Omental fat pad (tissue), 4 donors: ENCODE measurements at places on chromosomes 6 and 20.

DNA sequence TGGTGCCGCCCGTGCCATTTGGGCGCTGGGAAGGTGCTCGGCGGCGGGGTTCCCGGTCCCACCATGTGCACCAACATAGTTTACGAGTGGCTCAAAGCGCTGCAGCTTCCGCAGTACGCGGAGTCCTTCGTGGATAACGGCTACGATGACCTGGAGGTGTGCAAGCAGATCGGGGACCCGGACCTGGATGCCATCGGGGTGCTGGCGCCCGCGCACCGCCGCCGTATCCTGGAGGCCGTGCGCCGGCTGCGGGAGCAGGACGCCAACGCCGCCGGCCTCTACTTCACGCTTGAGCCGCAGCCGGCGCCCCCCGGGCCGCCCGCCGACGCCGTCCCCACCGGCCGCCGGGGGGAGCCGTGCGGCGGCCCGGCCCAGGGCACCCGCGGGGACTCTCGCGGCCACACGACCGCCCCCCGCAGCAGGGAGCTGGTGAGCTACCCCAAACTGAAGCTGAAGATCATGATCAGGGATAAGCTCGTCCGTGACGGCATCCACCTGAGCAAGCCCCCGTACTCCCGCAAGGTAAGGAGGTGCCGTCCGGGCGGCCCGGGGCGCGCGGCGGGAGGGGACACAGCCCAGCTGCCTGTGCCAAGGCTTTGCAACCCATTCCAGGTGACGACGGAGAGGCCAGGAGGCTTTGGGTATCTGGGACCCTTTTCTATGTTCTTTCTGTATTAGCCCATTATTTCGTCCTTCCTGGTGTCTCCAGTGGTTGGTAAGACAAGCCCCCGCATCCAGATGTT lies 547 bp downstream of the SAMD5 start:
- DNase-seq = no peak

DNA sequence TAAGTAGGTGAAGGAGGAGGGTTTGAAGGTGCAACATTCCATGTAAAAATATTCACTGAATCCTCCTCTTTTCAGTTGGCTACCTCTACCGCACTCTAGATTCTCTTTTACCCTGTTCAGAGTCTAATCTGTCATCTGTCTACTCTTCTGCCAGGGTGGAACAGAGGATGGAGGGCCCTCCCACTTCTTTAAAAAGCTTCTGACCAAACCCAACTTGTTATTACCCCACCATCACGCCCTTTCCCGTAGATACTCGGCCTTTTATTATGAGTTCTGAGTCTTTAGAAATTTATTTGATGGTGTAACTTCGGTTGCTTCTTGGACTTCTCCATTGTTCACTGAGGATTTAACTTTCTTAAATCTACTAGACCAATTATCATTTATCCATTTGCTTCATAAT lies 11.7 kb downstream of the STX11 start:
- DNase-seq = no peak

- DNase-seq = no peak
These were observed 8.7 kb downstream of the LAMA5 start for GRCh38 chr20:62358171-62359042.

DNA sequence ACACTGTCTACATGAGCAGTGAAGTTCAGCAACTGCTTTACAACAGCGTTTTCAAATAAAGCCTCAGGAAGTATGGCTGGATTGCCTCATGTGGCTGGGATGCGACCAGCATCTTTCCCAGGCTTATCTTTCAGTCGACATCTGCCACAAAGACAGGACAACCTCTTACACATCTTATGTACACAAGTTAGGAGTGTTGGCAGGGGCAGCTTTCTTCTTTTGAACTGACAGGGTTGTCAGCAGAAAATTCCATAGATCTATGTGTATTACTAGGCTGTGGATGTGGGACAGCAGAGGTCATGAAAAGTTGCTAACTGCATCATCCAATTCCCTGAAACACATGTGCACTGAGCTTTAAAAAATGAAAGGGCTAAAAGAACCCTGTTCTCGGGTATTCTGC lies 48.1 kb downstream of the PLAGL1 start:
- no peak for DNase-seq

DNA sequence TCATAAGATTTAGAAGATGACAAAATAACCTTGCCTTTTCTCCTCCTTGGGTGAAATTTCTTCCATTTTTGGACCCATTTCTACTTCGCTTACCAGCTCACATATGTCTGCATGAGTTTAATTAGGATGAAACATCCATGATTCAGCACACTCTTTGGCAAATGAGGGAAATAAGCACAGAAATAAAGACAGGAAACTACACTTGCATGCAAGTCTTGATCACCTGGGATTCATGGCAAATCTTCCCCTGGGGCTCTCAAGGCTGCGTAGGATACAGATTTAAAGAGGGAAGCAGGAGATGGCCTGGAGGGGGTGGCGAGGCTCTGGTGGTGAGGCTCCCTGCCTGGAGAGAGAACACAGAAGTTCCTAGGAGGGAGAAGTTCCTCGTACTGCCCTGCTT lies 147.8 kb downstream of the EDN3 start:
- no peak for DNase-seq

GRCh38 chr6:120303527-120303926 lies 954.0 kb upstream of the MAN1A1 start:
- no peak for DNase-seq

DNA sequence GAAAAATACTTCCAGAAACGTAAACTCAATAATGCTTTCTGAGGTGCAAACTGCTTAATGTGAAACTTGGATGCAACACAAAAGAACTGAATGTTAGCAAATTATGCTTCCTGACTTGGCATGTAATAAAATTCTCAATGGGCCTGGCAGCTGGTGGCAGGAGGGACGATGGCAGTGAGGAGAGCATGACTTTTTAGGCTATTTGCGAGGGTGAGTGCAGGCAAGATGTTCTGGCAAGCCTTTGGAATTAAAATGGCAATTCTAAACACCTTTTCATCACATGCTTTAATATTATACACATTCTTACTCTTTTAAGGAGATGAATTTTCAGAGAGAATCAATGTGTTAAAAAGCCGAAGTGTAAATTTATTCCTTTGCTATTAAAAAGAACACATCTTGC lies 224.8 kb upstream of the CDH4 start:
- DNase-seq = no peak

DNA sequence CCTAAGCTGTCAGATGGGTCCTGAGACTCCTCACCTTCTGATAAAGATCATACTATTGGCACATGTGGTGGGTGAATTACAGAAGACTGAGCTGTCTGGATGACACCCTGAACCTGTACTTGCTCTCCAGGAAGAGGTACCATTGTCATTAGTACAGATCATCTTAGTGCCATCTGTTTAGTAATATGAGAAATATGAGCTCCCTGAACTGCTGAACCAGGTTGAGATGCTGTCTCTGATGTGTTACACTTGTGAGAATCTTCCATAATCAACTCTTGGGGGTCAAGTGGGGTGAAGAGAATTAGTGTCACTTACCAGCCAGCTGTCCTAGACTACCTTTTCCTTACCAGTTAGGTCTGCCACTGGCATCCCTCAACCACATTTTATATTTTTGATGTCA lies 531.0 kb downstream of the EPHA7 start:
- DNase-seq = no peak

DNA sequence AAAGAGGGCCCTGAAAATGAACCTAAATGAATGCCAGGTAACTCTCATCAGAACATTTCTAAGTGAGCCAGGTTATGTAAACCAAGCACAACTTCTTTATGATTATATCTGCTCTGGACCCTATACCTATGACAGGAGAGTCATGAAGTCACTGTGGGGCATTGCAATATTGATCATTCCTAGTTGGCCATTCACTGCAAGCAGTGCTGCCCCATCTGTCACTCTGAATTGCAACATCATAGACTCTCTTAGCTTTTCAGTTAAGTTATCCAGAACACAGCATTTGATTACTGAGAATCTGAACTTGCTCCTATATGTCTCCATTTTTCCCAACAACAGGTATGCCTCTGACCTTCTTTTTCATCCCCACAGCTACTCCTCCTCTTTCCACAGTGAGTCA lies 3.3 kb downstream of the COL21A1 start:
- DNase-seq = no peak

GRCh38 chr6:149111556-149112115 lies 205.9 kb upstream of the TAB2 start:
- DNase-seq = no peak

GRCh38 chr20:49230561-49231133 lies 11.4 kb downstream of the DDX27 start:
- no peak for DNase-seq

DNA sequence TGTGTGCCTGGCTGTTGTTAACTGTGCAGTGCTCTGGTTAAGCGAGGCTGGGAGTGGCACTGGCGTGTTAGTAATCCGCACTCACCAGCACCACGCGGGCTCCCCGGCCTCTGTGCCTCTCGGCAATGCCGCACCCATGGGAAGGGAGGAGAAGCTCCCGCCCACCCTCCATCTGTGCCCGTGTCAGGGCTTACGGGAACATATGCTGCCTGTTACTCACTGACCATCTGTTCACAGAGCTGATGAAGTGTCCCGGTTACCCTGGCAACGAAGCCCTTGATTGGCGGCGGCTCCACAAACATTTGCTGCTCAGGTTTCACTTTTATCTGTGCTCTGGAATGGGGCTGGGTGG lies 114.7 kb downstream of the PSMB1 start:
- peak; percentile 66 for DNase-seq

DNA sequence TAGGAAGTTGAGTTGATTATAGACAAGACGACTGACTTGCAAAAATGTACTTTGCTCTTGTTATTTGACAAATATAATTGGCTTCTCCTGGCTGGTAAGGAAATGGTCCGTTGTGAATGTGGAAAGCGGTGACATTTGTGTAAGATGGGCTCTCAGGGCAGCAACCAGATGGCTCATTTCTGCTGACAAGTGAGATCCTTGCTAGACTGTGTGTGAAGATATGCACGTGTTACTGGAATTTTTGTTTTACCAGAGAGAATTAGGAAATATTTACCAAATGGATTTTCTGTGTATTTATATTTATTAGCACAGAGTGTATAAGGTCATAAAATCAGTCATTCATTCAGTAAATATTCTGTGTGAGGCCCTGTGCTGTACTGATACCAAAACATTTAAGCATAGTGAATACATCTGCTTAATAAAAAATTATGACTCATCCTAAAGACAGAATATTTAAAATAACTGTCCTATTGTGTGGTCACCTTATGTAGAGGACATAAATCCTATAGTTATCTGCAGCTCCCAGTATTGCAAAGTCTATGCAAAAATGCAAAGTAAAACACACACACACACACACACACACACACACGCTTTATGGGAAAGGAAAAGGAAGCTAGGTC lies 109.9 kb upstream of the ASF1A start:
- DNase-seq = no peak

DNA sequence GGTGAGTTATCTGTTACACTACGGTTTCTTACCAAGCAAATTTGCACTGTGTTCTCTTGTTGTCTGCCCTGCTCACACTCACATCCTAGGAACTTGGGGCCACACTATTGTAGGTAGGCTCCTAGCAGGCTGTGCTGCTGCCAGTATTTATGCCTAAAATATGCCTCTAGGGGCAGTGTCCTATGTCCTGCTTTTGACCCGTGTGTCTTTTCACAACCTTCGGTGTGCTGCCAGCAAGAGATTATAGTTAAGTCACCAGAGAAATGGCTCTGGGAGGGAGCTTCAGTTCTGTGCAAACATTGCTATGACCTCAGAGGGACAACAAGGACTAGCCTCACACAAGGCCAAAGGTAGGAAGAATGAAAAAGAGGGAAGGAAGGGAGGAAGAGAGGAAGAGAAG lies 8.9 kb upstream of the TAAR5 start:
- DNase-seq = no peak

DNA sequence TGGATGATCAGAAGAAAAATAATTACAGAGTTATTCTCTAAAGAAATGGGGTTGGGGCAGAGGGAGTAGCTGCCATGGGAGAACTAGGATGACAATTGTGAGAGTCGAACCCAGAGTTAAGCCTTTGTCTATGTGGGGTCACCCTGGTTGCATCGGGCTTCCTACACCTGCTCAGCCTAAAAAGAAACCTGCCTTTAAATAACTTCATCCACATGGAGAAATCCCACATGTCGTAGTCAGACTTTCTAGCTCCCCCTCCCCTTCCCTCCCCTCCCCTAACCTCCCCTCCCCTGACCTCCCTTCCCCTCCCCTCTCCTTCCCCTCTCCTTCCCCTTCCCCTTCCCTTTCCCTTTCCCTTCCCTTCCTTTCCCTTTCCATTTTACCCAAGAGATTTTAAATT lies 14.7 kb downstream of the VIP start:
- no peak for DNase-seq

DNA sequence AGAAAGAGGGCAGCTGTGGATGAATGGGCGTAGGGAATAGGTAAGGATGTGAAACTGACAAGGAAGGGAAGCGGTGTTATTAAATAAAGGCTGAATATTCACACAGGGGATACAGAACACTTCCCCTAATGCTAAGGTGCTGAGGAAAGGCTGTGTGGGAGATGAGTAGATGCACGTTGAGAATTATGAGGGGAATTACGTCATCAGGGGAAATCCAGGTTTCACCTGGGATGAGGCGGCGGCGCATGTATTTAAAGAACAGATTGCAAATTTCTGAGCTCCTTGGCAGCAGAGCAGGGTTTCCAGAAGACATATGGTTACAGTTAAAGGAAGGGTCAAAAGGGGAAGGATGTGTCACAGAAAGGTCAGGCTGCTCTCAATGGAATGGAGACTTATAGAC lies 28.7 kb upstream of the EDN1 start:
- no peak for DNase-seq
